Spinal cord (tissue), 10 donors: ENCODE measurements at places on chromosomes 5 and 9. TPM values are rescaled to one million over a fixed set of nuclear protein-coding genes. Genes with fewer than 3 reads are reported as not detected.

The PPP2R2B gene
- 166 TPM for polyA plus RNA-seq

The IFNK gene
- polyA plus RNA-seq: not detected

The NR5A1 gene
- polyA plus RNA-seq: 0.09 TPM

The PCDH1 gene
- 52.0 TPM for polyA plus RNA-seq

The PDE6A gene
- polyA plus RNA-seq: 0.06 TPM

The KIF12 gene
- polyA plus RNA-seq: 5.3 TPM

The PCDHGA3 gene
- polyA plus RNA-seq: 12.3 TPM

The FOXE1 gene
- not detected for polyA plus RNA-seq

The PLEKHG4B gene
- 18.2 TPM for polyA plus RNA-seq

The GABRG2 gene
- 60.8 TPM for polyA plus RNA-seq

The RELL2 gene
- 37.3 TPM for polyA plus RNA-seq

The RABL6 gene
- 86.3 TPM for polyA plus RNA-seq

The MYOT gene
- polyA plus RNA-seq: 5.0 TPM

The FRRS1L gene
- 86.4 TPM for polyA plus RNA-seq

The FUBP3 gene
- 91.8 TPM for polyA plus RNA-seq

The FCN2 gene
- not detected for polyA plus RNA-seq

The SLC34A1 gene
- polyA plus RNA-seq: 1.2 TPM

The MINAR2 gene
- polyA plus RNA-seq: 0.46 TPM

The PAIP2 gene
- polyA plus RNA-seq: 173 TPM

The GPR150 gene
- polyA plus RNA-seq: 0.42 TPM

The MYORG gene
- 36.2 TPM for polyA plus RNA-seq

The PPIC gene
- 29.0 TPM for polyA plus RNA-seq

The PAXX gene
- polyA plus RNA-seq: 108 TPM

The MSX2 gene
- polyA plus RNA-seq: 7.3 TPM

The CA9 gene
- polyA plus RNA-seq: 0.96 TPM

The CEL gene
- polyA plus RNA-seq: 2.3 TPM

The KCNMB1 gene
- polyA plus RNA-seq: 2.7 TPM

The TMEM252 gene
- polyA plus RNA-seq: 0.38 TPM

The TMEM174 gene
- 0.14 TPM for polyA plus RNA-seq

The FAM169A gene
- 37.6 TPM for polyA plus RNA-seq

The GKAP1 gene
- 25.2 TPM for polyA plus RNA-seq

The GABRA6 gene
- polyA plus RNA-seq: 0.48 TPM

The OR1L1 gene
- not detected for polyA plus RNA-seq

The CCDC192 gene
- 1.6 TPM for polyA plus RNA-seq

The LCN15 gene
- not detected for polyA plus RNA-seq

The LURAP1L gene
- 14.3 TPM for polyA plus RNA-seq

The ZDHHC12 gene
- polyA plus RNA-seq: 15.0 TPM

The GAPT gene
- polyA plus RNA-seq: 0.38 TPM

The CYLC2 gene
- not detected for polyA plus RNA-seq

The SLC4A9 gene
- 1.9 TPM for polyA plus RNA-seq

The FAM221B gene
- polyA plus RNA-seq: 0.41 TPM

The CCIN gene
- 0.41 TPM for polyA plus RNA-seq

The TNC gene
- 213 TPM for polyA plus RNA-seq

The PCDHGC5 gene
- 6.5 TPM for polyA plus RNA-seq

The TAF1L gene
- 0.09 TPM for polyA plus RNA-seq

The PTGR1 gene
- polyA plus RNA-seq: 39.3 TPM

The SPINK4 gene
- not detected for polyA plus RNA-seq

The QRFP gene
- 0.54 TPM for polyA plus RNA-seq

The CCL27 gene
- polyA plus RNA-seq: 1.0 TPM
